Aortic smooth muscle cell (primary cell): ENCODE measurements at places on chromosomes 2 and 18. TPM values are rescaled to one million over a fixed set of nuclear protein-coding genes. Genes with fewer than 3 reads are reported as not detected.

Gene RUFY4
- not detected in 2 replicates for total RNA-seq

Gene MAP3K19
- not detected in 2 replicates for total RNA-seq

Gene POTEF
- not detected in 2 replicates for total RNA-seq

Gene IL1RL2
- 0.81 and 2.2 TPM in 2 replicates for total RNA-seq

Gene ANKRD62
- under 0.01 TPM in 1 of 2 replicates, not detected in the other for total RNA-seq

Gene ZNF396
- 3.0 and 3.2 TPM in 2 replicates for total RNA-seq

Gene SLC38A11
- 0.06 TPM in 1 of 2 replicates, not detected in the other for total RNA-seq

Gene NTSR2
- total RNA-seq: not detected in 2 replicates

Gene UPP2
- total RNA-seq: not detected in 2 replicates

Gene PLB1
- 1.2 and 1.6 TPM in 2 replicates for total RNA-seq

Gene NOSTRIN
- total RNA-seq: under 0.01 TPM in 1 of 2 replicates, not detected in the other

Gene EDAR
- total RNA-seq: not detected in 2 replicates

Gene DYNAP
- not detected in 2 replicates for total RNA-seq

Gene CXXC1
- 31.4 and 34.5 TPM in 2 replicates for total RNA-seq

Gene SERPINB3
- not detected in 2 replicates for total RNA-seq

Gene SGPP2
- total RNA-seq: not detected in 2 replicates

Gene CD8B2
- not detected in 2 replicates for total RNA-seq

Gene MARCHF7
- total RNA-seq: 80.5 and 95.6 TPM in 2 replicates

Gene CCT4
- 118 and 120 TPM in 2 replicates for total RNA-seq

Gene GDF7
- 1.3 and 6.2 TPM in 2 replicates for total RNA-seq

Gene MEP1B
- not detected in 2 replicates for total RNA-seq

Gene HJURP
- 8.2 and 20.3 TPM in 2 replicates for total RNA-seq

Gene TTN
- total RNA-seq: 5.6 and 6.9 TPM in 2 replicates

Gene SPP2
- not detected in 2 replicates for total RNA-seq

Gene MERTK
- total RNA-seq: 4.9 and 5.4 TPM in 2 replicates

Gene LIMS1
- 67.8 and 73.7 TPM in 2 replicates for total RNA-seq

Gene NCKAP1
- total RNA-seq: 131 and 155 TPM in 2 replicates

Gene GALNT13
- total RNA-seq: 1.6 and 1.7 TPM in 2 replicates

Gene FAP
- 91.9 and 141 TPM in 2 replicates for total RNA-seq

Gene RNU2-63P
- total RNA-seq: 33.8 TPM in 1 of 2 replicates, not detected in the other

Gene SNORC
- 0.66 and 0.93 TPM in 2 replicates for total RNA-seq

Gene ALPI
- not detected in 2 replicates for total RNA-seq

Gene SYT4
- total RNA-seq: not detected in 2 replicates

Gene COLEC12
- 21.6 and 24.0 TPM in 2 replicates for total RNA-seq

Gene RTKN
- total RNA-seq: 14.3 and 15.8 TPM in 2 replicates

Gene HOXD9
- not detected in 2 replicates for total RNA-seq

Gene HTR2B
- total RNA-seq: 118 and 269 TPM in 2 replicates

Gene VAMP8
- 0.87 and 1.7 TPM in 2 replicates for total RNA-seq

Gene LBH
- 31.3 and 60.6 TPM in 2 replicates for total RNA-seq

Gene DSG1
- not detected in 2 replicates for total RNA-seq

Gene GNLY
- total RNA-seq: not detected in 2 replicates

Gene TGIF1
- total RNA-seq: 62.9 and 73.6 TPM in 2 replicates

Gene PMS1
- total RNA-seq: 15.9 and 17.8 TPM in 2 replicates

Gene IL1F10
- total RNA-seq: not detected in 2 replicates

Gene SCYGR4
- not detected in 2 replicates for total RNA-seq
